HT-29 (cell line): ENCODE measurements at places on chromosomes 7 and 10. TPM values are rescaled to one million over a fixed set of nuclear protein-coding genes. Genes with fewer than 3 reads are reported as not detected.

CFTR gene
- 34.2 and 39.9 TPM in 2 replicates for total RNA-seq

TMEM184A gene
- total RNA-seq = 47.2 and 50.9 TPM in 2 replicates

GIMAP6 gene
- total RNA-seq = not detected in 2 replicates

DNA sequence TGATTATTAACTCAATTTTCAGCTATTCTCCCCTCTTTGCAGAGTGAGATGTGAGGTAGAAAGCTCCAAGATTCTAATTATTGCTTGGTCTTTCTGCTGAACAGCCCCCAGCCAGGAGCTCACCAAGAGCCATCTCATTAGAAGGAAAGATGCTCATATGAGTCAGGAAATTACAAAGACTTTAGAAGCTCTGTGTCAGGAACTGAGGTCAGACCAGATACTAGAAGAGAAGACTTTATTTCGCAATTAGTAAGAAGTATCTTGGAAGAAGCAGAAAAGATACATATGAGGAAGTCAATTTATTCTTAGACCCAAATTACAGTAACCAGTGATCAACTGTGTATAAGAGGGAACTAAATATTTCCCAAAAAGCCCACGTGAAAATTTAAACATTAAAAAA lies 626.9 kb downstream of the ZWINT start:
- DNase-seq = no peak

DNA sequence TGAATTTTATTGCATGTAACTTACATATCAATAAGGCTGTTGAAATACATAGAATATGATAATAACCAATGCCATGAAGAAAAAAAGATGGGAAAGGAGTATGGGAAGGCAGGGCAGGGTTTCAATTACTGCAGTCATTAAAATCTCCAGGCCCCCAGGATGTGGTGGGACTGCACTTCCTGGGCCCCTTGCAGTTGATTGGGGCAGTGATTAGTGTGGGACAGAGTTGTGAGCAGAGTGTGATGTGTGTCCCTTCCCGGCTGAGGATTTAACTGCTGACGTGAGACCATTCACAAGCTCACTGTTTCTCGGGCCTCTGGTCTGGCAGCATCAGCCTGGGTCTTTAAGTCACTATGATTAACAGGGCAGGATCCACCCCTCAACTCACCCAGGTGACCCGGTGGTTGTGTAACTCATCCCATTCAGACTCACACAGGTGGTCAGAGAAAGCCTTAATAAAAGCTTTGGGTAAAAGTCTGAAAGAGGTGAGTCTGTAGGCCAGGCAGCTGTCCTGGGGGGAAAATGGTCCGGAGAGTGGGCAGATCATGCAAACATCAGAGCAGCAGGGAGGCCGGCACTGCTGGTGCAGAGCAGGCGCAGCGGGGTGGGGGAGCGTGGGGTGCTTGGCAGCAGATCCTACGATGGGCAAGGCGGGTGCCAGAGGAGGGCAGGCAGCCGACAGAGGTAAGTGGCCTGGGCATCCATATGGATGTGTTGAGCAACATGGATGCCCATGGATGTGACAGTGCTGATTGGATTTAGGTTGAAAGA lies 36.3 kb upstream of the WDFY4 start:
- DNase-seq = no peak

GRCh38 chr7:154096-154799 lies 38.1 kb upstream of the FAM20C start:
- DNase-seq = no peak
